ENCODE measurements at places on chromosomes 6 and 20.

GRCh38 chr6:163324326-163324687, 90.2 kb upstream of the QKI start:
- DNase-seq, result no peak

DNA sequence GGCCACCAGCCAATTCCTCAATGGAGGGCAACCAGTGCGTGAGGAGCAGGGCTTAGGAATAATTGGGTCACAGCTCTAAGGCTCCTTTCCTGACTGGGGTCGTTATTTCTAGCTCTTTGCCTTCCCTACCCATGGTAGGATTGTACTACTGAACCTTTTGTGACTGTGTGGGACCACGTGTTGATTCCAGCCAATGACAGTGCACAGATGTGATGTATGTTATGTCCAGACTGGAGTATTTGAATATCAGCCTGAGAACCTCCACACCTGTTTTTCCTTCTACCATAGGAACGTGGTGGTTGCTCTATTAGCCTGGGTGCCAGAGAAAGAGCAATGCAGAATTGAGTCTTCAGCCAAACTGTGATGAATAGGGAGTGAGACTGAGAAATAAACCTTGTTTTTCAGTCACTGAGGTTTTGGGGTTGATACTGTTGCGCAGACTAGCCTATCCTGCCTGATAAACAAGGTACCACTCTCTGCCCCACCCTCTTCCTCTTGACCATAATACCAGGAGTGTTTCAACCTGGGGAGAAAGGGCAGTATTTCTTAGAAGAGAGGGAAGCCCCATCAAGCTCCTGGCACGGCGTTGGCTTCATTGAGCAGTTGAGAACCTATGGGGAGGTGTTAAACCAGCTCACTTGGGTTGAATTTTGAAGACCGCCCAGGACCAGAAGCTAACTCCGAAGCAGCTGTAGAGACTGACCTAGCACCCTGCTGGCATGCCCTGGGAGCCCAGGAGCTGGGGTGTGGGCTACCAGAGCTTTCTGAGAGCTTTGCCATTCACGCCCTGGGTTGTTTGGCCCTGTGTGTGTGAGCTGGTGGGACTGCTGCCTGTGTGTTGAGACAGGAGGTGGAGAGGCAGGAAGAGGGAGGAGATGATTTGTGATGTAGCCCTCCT, 105.5 kb upstream of the BACH2 start:
- no peak for DNase-seq

DNA sequence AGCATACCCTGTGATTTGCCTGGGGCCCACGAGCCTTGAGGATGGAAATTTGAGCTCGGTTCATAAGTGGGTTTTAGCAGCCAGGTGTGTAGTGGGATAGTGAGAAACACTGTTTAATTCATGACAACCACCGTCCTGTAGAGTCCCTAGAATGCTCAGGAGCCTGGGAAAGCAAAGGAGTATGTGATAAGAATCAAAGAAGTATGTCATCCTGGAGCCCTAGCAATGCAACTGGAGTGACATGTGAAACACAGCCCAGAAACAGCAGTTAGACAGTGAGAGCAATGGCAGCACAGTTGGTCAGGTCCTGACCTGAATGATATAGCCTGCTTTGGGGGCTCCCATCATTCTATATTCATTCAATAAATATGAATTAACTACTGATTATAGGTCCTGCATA, 161.2 kb upstream of the ECI2 start:
- DNase-seq, result no peak

- no peak for DNase-seq
These were observed 4.5 kb downstream of the BCAS4 start for GRCh38 chr20:50799176-50799889.

DNA sequence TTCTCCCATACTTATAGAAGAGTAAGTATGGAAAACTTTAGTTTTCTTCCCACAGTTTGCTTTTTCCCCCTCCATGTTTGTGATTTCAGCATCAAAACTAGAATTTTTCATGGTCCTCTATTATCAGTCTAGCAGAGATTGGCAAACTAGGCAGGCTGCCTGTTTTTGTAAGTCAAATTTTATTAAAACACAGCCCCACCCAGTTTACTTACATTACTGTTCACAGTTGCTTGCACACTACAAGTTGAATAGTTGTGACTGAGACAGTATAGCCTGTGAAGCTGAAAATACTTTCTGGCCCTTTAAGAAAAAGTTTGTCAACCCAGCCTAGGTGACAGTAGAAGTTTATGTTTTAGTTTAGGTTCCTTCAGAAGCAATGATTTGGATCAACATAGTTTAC, 19.5 kb downstream of the MCM8 start:
- no peak for DNase-seq

- peak; percentile 79 for DNase-seq
These were observed 405 bp upstream of the RNF182 start for GRCh38 chr6:13924146-13924948.

Data from M059J (cell line).